ENCODE measurements at places on chromosomes 1 and 21. TPM values are rescaled to one million over a fixed set of nuclear protein-coding genes. Genes with fewer than 3 reads are reported as not detected.

DNA sequence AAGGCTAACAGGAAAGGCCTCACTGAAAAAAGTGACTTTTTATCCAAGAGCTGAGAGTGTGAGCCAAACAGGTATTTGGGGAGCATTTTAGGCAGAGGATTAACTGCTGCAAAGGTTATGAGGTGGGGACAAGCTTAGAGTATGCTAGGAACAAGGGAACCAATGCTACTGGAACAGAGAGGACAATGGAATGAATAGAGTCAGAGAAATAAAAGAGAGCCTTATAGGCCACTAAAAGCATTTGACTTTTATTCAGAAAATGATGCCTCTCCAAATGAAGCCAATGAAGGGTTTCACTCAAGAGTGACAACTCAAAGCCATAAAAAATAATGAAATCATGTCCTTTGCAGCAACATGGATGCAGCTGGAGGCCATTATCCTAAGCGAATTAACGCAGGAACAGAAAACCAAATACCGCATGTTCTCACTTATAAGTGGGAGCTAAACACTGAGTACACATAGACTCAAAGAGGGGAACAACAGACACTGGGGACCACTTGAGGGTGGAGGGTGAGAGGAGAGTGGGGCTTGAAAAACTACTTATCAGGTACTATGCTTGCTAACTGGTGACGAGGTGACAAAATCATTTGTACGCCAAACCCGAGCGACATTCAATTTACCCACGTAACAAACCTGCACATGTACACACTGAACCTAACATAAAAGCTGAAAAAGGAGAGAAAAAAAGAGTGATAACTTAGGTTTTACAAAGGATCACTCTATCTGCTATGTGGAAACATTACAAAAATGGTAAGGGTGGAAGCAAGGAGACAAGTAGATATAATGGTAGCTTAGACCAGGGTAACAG is 11.1 kb downstream of the PTP4A2 start:
- no peak for DNase-seq

GRCh38 chr1:62530516-62531154 is 66.7 kb upstream of the ANGPTL3 start:
- DNase-seq, result peak; percentile 40

DNA sequence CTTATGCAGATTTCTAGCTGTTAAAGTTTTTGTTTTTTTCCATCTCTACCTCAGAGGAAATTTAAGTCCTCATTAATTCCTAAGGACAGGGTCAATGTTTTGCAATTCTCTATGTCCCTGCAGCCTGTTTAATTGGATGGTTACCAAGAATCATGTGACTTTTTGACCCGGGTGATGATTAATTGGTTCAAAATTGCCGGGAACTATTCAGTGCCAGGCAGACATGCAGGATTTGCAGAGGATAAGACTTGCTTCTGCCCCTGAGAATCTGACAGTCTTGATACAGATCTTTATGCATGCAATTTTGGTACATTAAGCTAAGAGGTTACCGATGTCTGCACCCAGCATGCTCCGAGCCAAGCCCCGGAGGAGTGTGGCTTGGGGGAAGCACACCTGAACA is 87.9 kb downstream of the PLPP3 start:
- DNase-seq, result peak; percentile 69

DNA sequence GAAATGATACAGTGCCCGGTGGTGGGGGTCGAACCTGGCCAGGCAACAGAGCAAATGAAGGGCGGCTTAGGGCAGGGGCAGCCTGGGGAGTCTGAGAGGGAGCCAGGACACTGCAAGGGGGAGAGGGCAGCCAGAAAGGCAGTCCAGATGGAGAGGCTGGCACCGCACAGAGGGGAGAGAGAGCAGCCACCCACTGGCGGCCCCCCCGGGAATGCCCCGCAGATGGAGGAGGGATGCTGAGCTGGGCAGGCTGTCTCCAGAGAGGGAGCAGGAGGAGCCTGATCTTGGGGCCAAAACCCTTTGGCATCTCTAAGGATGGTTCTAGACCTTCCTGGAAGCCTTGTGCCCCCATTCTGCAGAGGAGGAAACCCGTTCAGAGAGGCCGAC is 112.3 kb downstream of the LACTBL1 start:
- no peak for DNase-seq

DNA sequence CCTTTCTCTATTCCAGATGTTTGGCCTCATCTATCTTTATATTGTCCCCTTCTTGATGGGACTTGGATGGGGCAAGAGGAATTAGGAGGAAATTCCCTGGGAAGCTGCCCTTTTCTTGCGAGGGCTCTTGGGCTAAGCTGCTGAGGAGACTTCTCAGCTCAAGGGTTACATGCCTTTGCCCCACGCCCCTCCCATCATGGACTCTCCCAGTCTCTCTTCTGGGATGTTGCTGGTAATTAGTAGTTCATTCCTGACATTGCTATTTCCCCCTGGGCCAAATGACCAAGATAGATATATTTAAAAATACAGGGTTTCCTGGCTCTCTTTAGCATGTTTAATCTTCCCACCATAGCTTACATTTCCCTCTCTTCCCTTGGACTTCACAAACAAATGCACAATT is 90.6 kb upstream of the RALGPS2 start:
- no peak for DNase-seq

DNA sequence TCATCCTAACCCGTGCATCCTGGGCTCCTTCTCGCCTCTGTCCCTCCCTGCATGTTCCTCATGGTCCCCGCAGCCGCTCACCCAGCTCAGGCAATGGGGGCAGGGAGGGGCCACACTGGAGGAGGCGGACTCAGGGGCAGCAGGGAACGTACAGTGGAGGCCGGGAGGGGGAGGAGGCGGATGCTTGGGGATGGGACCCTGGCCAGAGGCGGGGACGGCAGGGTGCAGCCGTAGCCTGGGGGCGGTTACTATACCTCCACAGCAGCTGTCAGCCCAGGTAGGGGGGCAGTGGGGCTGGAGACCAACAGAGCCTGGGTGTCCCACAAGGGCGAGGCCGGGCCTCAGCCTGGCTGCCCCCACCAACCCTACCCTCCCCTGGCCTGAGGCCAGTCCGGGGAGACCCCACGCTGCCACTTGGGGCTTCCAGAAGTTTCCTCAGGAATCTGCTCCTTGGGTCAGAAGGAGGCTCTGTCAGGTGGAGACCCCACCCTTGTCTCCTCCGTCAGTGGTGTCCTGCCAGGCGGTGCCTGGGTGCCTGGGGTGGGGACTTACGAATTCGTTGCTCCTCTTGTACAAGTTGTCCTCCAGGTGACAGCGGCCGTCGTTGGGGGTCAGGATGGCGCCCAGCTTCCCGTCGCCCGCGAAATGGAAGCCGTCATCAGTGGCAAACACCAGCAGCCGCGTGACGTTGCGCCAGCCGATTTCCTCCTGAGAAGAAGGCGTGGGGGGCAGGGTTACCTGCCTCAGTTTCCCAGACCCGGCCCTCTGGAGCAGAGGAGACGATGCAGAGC is 20.7 kb downstream of the ITGB2 start:
- DNase-seq, result no peak

DNA sequence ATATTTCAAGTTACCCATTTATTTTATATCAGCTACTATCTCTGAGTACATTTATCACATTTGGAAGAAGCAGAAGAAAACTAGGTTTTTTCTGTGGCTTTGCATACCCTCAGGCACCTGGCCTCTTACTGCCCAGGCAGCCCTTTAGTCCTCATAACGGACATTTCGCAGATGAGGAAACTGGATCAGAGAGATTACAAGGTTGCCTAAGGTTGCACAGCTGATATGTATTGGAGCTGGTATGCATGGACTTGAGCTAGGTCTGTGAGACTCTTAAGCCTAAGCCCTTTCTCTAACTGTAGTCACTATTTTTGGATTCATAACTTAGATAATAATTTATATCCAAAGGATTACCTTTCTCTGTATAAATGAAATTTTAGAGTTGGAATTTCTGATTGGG is 4.0 kb downstream of the CNIH3 start:
- no peak for DNase-seq

- peak; percentile 14 for DNase-seq
Measured at GRCh38 chr1:223652436-223652941, 13.0 kb downstream of the CAPN8 start.

- no peak for DNase-seq
Measured at GRCh38 chr1:183214021-183214970, 28.2 kb downstream of the LAMC2 start.

DNA sequence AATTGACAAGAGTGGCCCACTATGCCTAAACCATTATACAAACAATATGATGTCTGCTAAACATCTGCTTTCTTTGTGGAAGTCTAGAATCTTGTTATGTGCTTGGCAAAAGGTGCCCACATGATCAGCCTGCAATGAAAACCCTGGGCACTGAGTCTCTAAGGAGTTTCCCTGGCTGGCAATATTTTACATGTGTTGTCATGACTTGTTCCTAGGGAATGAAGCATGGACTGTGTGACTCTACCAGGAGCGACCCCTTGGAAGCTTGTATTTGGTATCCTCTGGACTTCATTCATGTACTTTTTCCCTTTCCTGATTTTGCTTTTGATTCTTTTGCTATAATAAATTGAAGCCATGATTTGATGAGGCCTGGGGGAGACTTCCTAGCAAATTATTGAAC is 324.9 kb downstream of the HHIPL2 start:
- no peak for DNase-seq

DNA sequence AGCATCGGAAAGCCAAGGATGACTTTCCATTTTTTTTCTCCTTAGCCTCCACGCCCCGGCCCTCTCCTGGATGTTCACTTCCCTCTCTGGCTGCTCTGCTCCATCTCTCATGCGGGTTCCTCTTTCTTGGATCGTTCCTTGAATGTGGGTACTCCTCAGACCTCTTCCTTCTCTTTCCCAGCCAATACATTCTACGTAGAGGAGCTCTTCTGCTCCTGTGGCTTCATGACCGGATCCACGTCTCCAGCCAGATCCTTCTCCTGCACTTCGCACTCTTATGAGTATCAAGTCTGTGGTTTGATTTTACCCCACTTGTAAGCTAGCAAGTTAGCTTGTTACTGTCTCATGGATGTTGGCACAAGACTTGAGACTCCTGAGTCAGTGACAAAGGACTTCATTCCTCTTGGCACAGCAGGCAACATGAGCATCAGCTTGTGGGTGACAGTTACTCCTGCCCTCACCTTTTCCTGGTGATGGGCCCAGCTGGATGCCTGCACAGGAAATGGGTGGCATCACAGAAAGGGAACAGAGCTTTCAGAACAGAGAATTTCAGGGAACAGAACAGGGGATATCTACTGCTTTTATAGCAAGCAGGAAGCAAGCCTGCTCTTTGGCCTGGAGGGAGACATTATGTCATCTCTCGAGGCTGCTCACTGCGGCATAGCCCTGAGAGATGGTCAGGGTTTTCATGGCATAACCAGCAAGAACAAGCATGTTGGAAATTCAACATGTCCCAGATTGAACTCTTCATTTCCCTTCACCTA is 100.1 kb upstream of the KIF26B start:
- no peak for DNase-seq

- no peak for DNase-seq
Measured at GRCh38 chr1:12594966-12595756, 22.8 kb downstream of the DHRS3 start.

- DNase-seq, result no peak
Measured at GRCh38 chr1:27967884-27968466, 8.2 kb downstream of the XKR8 start.

DNA sequence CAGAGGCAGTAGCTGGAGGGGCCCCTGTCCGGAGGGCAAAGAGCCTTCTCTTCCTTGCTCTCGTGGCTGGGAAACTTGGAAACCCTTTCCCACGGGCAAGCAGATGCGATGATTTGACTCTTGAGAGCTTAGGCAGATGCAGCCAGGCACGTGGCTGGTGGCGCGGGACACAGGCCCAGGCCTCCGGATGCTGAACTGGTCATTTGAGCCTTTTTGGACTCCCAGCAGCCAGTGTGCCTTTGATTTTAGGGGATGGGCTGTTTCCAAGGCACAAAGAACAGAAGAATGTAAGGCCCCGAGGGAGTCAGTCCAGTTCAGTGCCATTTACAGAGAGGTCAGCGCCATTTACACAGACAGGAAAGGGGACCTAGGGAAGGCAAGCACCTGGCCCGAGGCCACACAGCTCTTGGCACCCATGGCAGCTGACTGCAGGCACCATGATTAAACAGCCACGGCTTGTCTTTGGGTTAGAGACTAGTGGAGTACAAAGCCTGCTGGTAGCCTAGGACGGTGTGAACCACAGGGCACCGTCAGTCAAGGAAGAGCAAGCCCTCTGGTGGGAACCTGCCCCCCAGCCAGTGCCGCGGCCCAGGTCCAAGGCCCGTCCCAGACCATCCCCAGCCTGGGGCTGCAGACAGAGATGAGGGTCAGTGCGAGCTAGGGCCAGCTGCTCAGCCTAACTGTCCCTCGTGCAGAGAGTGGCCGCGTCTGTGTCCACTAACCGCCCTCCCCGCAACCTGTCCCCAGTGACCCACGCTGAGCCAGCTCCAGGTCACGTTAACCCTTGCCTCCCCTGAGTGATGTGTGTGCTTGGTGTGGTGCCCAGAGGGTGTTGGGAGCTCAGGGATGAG is 20.4 kb upstream of the CCDC27 start:
- DNase-seq, result no peak

DNA sequence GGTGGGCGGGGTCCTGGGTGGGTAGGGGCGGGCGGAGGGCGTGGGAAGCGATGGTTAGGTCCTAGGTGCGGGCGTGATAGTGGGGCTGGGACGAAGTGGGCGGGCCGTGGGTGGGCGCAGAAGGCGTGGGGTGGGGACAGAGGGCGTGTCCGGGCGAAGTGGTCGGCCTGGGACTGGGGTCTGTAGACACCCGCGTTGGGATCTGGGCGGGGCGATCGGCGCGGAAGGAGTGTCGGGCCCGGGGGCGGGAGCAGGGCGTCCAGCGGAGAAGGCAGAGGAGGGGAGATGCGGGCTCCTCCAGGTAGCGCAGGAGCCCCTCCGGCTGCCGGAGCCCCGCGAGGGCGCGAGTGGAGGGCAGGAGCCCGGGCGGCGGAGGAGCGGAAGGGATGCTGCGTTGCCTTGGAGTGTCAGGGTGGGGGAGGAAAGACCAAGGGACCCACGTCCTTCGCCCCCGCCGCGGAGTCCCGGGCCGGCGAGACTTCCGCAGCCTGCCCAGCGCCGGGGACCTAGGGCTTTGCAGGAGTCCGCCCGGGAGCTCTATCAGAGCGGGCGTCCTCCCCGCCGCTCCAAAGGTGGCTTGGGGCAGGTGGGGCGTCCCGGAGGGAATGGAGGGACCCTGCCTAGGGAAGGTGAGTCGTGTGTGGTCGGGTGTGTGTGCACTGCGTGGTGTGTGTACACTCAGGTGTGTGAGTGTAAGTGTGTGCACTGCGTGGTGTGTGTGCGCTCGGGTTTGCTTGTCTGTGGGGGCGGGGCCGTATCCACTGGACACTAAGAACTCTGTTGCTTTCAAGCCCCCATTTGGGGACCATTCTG is 27.0 kb upstream of the PRSS38 start:
- peak; percentile 13 for DNase-seq

GRCh38 chr1:69611316-69611715 is 43.6 kb downstream of the LRRC7 start:
- no peak for DNase-seq

- DNase-seq, result peak; percentile 9
Measured at GRCh38 chr1:108962681-108963051, 618 bp downstream of the CLCC1 start.

The PEAR1 gene
- total RNA-seq, result 47.4 TPM

The CDCA8 gene
- not detected for total RNA-seq

The FMO4 gene
- 27.3 TPM for total RNA-seq

The BRINP2 gene
- not detected for total RNA-seq

The CDC7 gene
- total RNA-seq, result 1.7 TPM

The S100A9 gene
- total RNA-seq, result 111 TPM

The DVL1 gene
- 130 TPM for total RNA-seq

The MXRA8 gene
- 428 TPM for total RNA-seq

All from tibial nerve (tissue), 4 donors.